ENCODE measurements at places on chromosomes 3 and 15.

DNA sequence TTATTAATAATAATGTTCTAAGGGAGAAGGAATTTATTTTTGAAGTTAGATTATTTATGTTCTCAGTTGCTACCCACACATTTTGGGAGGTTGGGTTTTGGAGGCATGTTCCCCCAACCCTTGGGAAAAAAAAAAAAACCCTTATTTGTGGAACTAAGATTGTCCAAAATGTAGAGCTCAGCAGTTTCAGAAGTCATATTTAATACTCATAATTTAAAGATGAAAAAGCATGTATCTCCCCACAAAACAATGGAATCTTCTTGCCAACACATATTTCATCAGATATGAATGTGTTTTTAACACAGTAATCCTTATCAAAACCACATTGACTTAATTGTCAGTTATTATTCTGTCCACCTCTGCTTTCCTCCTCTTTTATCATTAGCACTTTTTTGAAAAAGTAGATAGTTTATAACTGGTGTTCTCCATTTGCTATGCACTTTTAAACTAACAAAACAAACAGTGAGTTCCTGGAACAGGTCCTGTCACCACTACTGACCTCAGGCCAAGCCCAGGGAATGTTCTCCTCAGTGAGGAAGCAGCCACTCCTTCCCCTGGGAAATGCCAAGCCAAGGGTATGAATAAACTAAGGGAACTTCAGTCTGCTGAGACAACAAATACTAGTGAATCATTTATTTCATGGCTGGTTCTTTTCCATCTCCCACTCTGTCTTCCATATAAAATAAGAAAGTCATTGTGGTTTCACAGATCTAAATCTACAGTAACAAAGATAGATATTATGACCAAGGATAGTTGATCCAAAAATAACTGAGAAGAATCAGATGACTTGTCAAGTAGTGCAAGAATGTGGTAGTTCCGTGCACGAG, 414.4 kb upstream of the ALCAM start:
- no peak for DNase-seq

GRCh38 chr15:87196498-87196897, 1060.0 kb downstream of the NTRK3 start:
- no peak for DNase-seq

DNA sequence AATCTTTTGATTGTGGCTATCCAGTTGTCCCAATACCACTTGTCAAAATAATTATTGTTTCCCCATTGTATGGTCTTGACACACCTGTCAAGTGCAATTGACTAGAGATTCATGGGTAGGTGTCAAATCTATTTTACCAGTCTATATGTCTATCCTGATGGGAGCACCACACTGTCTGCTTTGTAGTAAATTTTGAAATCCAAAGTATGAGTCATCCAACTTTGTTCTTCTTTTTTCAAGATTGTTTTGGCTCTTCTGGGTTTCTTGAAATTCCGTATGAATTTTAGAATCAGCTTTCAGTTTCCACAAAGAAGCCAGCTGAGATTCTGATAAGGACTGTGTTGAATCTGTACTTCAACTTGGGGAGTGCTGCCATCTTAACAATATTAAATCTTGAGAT, 71.9 kb downstream of the CSNK1G1 start:
- no peak for DNase-seq

DNA sequence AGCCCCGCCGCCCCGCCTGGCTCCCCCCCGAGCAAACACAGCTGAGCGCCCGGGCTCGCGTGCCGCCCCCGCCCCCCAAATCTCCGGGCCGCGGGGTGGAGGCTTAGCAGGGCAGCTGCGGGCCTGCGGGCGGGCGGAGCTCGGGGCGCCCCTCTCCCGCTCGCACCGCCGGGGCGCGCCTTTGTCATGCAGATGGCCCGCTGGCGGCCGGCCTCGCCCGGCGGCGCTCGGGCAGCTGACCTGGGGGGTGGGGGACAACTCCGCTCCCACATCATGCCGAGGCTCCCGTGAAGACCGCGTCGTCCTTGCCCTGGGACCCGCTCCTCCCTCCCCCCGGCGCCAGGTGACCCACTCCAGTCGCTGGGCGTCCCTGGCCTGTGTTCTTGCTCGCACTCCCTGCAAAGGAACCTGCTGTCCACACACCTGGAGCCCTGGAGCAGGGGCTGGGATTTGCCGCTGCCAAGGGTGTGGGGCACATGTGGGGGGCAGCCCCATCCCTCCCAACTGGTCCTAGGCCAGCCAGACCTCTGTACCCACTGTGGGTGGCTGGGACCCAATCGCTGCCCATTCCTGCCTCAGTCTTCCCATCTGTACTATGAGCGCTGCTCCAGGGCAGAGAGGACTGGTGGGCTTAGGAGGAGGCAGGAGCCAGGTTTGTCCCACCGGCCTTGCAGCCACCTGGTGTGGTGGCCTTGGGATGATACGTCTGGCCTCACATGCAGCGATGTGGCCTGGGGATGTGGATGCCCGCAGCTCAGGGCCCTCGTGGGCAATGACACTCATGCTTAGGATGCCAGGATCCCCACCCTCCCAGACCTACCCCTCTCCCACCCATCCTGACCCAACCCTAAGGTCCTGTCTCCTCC, 33.5 kb downstream of the DNAJB8 start:
- DNase-seq, result no peak

DNA sequence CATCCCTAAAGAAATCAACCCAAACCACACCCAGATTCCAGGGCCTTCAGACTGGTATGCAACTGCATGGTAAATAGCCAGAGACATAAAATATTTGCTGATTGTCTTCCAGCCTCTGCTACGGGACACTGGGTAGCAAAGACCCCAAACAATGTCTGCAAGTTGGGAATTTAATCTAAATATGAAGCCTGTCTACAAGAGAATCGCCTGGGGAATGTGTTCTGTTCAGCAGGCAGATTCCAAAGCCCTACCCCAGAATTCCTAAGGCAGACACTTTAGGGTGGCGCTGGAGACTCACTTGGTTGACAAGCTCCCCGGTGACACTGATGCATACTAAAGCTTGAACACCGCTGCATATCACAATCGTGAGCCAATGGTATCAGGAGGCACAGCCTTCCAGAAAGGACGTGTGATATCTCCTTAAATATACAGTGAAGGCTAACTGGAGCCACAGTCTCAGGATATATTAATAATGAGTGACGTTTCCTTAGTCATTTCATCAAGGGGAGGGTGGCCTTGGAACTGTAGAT, 684.1 kb downstream of the NTRK3 start:
- no peak for DNase-seq

- no peak for DNase-seq
Observed at GRCh38 chr15:63818191-63818590, 15.6 kb downstream of the HERC1 start.

GRCh38 chr3:56988458-56989168, 71.9 kb upstream of the SPATA12 start:
- peak; percentile 61 for DNase-seq

GRCh38 chr3:107116251-107116650, 261.0 kb upstream of the CCDC54 start:
- DNase-seq, result no peak

DNA sequence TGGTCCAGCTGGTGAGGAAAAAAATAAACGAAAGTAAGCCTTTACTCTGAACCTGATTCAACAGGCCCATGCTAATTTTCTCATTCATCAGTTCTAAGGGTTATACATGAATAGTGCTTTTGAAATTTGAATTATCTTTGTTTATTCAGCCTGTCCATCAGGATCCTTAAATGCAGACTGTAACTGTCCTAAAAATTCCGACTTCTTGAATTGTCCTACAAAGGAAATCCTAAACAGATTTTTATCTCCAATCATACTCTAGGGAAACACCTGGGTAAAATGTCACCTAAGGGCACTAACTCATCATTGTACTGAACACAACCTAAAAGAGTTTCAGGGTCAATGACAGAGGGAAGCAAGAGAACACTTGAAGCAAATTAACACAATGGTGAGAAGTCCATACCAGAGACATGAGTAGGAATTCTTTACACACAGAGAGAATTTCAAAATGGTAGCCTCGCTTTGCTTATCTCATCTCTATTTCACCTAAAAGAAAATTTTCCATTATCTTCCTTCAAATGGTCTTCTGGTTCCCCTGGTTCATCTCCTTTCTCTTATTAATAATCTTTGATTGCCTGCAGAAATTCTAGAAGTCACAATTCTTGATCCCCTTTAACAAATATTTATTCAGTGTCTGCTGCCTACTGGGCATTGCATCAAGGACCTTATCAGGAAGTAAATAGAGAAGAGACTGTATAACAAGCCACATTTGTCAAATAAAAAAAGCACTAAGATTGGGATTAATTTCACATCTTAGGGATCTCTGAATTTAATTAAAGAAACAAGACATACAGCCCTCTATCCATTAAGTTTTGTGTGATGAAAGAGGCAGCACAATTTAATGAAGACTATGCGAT, 182.7 kb downstream of the MEIS2 start:
- DNase-seq, result no peak

- DNase-seq, result no peak
Observed at GRCh38 chr3:99882436-99883137, 64.9 kb downstream of the CMSS1 start.

DNA sequence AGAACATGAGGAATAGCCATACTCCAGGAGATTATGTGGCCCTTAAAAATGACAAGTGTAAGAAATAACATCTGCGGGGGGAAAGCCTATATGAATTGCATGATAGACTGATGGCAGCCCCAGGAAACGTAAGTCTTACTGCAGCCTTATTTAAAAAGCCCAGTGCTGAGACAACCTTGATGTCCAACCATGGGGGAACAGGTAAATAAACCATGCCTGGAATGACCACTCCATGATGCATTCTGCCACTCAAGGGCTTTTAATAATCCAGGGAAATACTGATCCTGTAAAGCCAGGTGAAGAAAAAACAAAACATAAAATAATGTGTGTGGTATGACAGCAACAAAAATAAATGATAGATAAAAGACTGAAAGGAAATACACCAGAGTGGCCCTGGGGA, 46.5 kb upstream of the GRIP2 start:
- no peak for DNase-seq

GRCh38 chr3:53166781-53167291, 5.8 kb downstream of the PRKCD start:
- no peak for DNase-seq

DNA sequence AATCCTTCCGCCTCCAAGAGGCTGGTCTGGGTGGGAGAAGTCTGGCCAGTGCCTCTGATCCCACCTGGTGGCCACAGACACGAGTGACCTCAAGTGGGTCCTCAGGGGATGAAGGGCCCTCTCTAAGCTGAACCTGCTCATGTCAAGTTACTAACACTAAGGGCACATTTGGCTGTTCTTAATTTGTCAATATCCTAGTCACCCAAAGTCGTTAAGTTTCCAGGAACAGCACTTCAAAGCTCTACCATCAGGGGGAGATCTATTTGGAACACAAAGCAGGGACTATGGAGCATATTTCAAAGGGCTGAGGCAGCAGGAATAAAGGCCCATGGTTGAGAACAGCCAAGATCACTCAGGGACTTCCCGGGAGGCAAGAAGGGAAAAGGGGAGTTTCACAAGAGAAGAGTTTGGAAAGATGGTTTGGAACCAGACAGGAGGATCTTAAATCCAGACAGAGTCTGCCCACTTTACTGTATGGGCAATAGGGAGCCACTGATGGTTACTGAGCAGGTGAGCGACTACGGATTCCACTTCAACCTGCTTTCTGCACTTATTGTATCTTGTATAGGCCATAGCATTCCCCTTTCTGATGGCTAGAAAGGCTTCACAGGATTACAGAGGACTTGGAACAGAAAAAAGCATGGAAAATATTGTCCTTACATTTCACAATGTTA, 13.7 kb downstream of the OXTR start:
- DNase-seq, result no peak

DNA sequence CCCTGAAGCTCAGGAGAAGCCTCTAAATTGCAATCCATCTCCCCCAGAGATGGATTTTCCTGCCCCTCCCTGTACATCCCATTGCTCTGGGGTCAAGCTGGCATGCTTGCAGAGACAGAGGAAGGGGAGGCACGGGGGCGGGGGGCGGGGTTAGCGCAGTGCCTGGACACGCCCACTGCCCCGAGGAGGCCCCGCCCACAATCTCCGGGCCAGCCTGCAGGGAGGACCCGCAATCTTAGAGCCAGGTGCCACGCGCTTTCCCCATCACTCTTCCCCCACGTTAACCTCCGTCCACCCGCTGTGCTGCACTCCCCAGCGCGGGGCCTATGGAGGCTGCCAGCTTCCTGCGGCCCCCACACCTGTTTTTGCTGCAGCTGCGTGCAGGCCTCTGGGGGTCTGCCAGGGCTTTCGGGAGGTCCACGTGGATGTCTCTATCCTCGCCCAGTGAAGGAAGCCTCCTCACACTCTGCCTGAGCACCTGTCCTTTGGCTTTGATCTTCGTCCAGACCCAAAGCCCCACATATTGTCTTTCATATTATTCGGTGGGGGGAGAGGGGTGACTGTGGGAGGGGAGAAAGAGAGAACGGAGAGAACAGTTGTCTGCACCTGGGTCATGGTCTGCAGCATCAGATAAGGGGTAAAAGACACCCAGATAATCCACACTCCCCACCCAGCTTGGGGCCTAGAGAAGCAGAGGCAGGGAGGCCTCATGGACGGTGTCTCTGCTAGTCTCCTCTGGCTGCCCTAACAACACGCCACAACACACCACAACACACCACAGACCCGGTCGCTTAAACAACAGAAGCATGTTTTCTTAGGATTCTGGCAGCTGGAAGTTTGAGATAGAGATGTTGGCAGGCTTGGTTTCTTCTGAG, 118.0 kb upstream of the MEF2A start:
- no peak for DNase-seq

DNA sequence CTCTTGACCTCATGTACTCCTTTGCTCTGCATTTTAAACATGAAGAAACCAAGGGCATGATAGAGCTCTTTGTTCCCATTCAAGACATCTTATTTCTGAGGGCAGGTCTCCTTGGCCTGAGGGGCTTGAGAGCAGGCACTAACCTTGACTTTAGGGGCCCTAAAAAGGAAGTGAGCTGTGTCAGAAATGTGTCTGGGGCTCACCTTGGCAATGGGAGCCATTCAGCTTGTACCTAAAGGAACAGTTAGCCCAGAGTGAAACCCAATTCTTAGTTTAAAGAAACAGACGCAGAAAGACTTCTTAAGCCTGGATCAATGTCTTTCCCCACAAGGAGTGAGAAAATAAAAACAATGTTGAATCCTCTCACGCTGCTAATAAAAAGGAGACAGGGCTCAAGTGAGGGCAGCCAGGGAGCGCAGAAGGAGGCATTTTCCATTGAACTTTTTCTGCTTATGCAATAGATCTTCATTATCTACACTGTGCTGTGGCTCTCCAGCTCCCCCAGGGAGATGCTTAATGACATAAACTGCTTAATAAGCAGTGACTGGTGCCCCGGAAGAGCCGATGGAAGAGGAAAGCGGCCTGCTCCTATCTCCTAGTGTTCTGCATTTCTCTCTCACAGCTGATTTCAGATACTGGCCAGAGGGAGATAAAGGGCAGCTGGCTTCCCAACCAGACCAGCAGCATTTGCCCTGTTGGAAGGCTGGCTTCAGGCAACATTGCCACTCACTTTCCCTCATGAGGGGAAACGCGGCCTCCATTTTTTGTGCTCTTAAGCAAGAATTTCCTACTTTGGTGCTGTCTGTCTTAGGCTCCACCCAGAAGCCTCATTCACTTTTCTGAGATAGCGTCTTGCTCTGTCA, 152.0 kb downstream of the OPA1 start:
- no peak for DNase-seq

- no peak for DNase-seq
Observed at GRCh38 chr15:83890587-83890986, 236.7 kb downstream of the ADAMTSL3 start.
